H4 (cell line): ENCODE measurements at places on chromosomes 5 and 9. TPM values are rescaled to one million over a fixed set of nuclear protein-coding genes. Genes with fewer than 3 reads are reported as not detected.

DNA sequence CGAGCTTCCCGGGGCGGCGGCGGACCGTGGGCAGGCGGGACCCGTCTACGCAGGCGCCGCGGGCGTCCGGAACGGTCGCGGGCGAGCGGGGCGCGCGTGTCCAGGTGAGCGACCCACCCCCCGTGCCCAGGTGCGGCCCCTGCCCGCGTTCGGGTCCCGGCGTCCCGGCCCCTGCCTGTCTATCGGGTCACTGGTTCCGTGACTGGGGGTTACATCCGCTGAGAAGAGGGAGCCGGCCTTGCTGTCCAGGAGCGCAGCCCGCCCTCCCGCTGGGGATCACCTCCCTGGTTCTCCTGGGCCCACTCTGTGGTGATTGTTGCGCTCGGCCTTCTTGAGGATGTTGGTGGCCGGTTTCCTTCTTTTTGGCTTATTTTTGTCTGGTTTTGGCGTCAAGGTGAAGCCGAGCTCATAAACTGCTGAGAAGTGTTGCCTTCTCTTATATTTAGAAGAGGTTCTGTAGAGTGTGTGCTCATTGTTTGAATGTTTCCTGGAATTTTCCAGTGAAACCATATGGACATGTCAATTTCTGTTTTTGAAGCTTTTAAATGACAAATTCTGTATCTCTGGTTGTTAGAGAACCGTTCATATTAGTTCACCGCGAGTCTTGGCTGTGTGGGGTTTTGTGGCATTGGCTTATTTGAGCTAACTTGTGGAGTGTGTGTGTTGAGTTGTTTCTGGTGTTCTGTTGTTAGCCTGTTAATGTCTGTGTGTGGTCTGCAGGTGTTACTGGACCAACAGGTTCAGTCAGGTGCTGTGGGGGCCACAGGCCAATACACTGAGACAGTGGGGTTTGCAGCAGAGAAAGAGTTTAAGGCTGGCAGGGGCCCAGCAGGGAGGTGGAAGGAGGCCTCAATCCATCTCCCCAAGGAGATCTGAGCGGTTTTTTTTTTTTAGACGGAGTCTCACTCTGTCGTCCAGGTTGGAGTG is 621 bp downstream of the CEP72 start:
- no peak for DNase-seq

GRCh38 chr5:56564541-56565282 is 250.6 kb upstream of the MAP3K1 start:
- peak; percentile 20 for DNase-seq

GRCh38 chr5:103808464-103809106 is 246.0 kb upstream of the NUDT12 start:
- peak; percentile 75 for DNase-seq

Gene SLC1A1
- 2.5 and 3.0 TPM in 2 replicates for total RNA-seq

Gene SPATA24
- 3.4 and 5.9 TPM in 2 replicates for total RNA-seq

DNA sequence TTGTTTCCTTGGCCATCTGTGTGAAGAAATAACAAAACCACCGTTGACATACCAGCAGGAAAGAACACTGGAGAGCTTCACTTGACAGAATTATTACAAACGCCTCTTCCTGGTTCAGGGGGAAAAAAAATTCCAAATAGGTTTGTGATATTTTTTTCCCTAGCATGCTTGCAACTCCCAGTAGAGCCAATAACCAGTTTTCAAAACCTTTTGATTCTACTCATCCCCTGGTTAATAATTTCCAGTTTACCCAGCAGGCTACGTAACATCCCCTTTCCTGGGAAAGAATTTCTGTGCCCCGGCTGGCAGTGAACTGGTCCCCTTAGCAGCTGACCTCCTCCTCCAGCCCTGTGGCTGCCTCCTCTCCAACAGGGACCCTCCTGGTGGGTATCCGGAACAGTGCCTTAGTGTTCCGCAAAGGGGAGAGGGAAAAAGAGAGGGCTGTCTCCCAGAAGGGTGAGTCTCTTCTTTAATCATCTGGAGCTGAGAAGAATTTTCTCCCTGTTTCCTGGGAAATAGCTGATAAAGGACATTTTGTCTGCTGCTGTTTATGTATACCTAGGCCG is 72.8 kb upstream of the BOD1 start:
- no peak for DNase-seq

DNA sequence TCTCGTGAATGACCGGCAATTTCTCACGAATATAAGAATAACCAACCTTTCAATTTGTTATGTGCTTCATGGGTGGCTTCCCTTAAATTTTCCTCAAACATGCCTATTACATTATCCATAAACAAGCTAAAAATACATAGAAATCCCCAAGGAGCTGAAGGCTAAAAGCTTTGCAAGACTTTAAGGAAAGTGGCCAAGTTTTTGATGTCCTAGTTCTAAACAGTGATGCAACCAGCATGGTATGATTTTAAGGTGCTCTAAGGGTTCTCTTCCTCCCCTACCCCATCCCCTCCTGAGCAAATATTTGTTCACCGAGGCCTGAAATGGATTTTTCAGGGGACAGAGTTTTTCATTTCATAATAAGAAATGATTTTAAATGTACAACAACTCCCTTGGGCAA is 79.8 kb downstream of the RGS7BP start:
- no peak for DNase-seq

DNA sequence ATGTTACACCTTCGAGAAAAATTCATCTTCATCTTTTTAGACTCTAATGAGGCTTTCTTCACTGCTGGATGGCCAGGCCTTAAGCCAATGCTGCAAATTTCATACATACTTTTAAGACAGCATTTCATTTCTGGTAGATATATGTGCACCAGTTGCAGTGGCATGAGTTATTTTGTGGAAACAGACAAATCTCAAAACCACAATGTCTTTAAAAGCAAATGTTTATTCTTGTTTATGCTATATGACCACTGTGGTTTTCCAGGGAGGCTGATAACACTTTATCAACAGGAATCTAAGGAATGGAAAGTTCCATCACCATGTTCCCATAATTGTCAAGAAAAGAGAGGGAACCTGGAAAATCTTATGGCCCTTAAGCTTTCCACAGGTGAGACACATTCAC is 27.7 kb downstream of the CDH9 start:
- DNase-seq: no peak

DNA sequence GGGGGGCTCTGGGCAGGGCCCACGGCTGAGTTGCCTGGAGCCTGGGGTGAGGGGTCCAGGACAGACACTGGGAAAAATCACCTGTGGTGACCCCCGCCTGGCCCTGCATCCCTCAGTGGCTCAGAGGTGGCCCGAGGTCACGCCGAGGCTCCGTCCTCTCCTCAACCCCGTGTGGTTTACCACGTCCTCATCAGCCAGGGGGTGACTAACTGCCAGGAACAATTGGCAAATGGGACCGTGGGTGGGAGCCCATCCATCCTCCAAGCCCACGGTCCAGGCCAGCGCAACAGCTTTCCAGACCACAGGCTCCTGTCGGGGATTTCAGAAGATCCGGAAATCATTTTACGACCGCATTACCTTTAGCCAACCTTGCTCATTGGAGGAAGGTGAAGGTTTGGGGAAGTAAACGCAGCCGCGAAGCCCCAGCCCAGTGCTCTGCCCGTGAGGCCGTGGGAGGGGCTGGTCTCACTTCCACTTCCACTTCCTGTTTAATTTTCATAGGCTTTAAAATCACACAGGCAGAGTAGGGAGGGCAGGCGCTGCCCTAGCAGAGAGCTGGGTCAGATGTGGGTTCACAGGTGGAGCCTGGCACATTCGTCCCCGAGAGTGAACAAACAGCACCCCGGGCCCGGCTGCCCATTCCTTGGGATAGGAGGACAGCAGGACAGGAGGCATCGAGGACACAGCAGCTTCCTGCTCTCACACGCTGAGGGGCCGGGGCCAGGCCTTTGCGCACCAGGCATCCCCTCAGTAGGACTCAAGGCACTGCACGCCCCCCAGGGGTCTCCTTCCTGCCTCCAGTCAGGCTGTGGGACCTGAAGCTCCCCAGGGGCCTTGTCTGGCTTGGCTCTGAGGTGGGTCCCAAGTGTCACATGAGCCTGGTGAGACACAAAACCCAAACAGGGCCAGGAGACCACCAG is 19.8 kb upstream of the SLC9A3 start:
- DNase-seq: peak; percentile 46

Gene DBH
- not detected in 2 replicates for total RNA-seq

GRCh38 chr5:179798144-179798770 is 4.5 kb downstream of the LTC4S start:
- DNase-seq: no peak

DNA sequence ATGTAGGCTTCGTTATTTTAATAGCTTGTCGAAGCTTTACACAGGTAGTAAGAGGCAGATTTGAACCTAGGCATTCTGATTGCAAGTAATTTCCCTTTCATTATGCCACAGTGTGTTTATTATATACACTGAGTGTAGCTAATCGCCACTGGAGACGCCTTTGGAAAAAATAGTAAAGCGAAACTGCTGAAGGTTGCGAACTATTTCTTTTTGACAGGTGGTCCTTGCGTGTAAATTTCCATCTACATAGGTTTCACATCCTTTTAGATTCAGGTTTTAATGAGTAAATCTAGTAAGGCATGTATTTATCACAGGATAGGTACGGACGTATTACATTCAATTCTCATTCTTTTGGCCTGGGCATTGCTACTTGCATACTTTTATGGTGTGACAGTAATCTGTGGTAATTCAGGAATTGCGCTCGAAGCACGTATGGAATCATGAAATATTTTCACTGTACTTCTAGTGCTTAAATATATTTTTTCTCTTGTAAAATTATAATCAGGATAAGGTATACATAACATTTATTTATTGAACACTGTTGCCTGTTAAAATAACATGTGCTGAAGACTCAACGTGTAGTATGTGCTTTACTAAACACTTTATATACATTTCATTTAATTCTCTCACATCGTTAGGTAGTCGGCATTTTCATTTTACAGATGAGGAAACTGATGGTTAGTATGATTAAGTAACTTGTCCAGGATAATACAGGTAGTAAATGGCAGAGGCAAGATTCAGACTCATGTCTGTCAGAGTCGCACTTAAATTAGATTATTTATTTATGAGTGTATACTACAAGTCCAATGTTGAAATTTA is 1.8 kb downstream of the MARCHF6 start:
- DNase-seq: no peak

DNA sequence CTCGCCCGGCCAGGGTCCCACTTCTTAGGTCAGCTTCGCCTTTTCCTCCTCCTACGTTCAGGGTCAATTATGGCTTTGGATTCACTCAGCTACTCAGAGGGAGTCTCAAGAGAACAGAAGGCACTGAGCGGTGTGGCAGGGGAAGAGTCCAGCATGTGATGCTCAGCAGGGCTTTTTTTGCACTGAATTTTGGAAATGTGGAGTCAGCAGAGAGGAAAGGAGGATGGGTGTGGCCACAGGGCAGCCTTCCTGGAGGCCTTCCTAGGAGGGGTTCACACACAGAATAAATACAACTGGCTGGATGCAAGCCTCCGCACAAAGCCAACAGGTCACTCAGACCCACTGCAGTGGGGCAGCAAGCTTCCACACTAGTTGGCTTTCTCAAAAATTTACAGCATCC is 4.8 kb downstream of the NAIF1 start:
- no peak for DNase-seq

DNA sequence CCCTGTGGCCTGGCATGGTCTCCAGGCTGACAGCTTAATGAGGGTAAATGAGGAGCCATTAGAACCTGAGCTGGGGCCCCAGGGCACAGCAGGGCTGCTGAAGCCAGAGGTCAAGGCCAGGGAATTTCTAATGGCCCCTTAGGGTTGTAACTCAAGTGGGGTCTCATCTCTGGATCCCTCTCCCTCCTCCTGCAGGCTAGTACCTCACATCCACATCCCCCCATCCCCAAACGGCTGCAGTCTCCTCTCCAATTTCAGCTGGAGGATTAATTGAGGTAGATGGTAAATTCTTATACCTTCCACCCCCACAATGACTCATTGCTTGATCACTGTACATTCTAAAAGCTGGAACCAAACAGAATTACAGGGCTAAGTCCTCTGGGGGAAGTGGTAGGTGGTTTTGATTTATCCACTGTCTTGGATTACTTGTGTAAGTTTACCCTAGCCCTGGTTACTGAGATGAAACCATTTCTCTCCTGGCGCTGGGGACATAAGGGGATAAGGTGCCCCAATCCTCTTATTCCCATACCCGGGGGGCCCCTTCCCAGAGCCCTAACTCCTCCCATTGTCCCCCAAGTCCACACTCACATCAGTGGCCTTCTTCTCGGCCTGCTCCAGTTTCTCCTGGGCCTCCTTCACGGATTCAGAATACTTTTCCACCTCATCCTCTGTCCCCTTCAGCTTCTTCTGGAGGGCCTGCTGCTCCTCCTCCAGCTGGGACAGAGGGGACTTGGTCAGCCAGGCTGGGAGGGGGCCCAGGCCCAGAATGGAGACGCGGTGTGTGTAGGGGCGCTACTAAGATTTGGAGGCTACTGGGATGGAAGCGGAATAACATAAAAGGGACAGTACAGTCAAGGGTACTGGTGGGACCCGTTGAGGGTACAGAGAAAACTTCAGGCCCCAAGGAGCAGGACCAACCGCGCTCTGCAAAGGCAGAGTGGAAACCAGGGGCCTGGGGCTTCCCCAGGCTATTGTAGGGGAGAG is 875 bp downstream of the TPM2 start:
- peak; percentile 93 for DNase-seq

DNA sequence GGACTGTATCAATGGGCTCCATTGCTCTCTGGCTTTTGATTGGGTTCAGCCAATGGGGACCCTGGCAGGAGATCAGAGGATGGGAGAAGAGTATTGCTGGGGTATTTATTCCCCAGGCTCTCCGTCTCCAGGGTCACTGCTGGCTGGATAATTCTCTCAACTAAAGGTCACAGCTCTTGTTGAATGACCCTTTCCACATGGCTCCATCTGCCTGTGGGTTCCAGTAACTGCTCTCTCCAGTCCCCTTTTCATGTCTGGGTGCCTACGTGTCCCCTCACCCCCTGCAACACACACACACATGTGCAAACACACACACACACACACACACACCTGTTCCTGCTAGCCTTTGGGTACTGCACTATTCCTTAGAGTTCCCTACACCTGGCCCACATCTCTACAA is 53.9 kb upstream of the RIC1 start:
- DNase-seq: no peak

GRCh38 chr5:154934881-154935280 is 3.1 kb downstream of the GEMIN5 start:
- DNase-seq: no peak

DNA sequence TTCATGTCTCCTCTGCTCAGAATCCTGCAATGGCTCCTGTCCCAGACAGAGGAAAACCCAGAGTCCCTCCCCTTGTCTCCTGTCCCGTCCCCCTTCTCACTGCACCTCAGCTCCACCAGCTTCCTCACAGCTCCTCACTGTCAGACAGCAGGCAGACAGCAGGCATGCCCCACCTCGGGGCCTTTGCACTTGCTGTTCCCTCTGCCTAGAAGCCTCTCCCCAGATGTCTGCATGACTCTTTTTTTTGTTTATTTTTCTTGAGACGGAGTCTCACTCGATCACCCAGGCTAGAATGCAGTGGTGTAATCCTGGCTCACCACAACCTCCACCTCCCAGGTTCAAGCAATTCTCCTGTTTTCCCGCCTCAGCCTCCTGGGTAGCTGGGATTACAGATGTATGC is 8.8 kb upstream of the SLC6A7 start:
- peak; percentile 80 for DNase-seq

DNA sequence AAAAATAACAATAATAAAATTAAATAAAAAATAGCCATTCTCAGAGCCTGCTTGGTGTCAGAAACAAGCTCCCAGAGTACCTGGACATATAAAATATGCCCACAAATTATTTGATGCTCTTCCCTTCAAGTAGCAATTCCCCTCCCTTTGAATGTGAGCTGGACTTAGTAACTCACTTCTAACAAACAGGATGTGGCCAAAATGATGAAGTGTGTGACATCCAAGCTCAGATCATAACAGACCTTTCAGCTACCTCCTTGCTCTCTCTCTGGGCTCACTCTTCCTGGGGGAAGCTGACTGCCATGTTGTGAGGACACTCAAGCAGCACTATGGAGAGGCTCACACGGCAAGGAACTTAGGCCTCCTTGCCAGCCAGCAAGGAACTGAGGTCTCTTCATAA is 69.0 kb downstream of the SPRY4 start:
- DNase-seq: no peak

Gene CCNJL
- total RNA-seq: 6.6 and 7.4 TPM in 2 replicates
